Stimulated activated CD8-positive, alpha-beta memory T cell treated with anti-CD3 and anti-CD28 coated beads, Interleukin-15, amount 100 ng/mL, for 24 hours (primary cell): ENCODE measurements at places on chromosomes 5 and 9.

DNA sequence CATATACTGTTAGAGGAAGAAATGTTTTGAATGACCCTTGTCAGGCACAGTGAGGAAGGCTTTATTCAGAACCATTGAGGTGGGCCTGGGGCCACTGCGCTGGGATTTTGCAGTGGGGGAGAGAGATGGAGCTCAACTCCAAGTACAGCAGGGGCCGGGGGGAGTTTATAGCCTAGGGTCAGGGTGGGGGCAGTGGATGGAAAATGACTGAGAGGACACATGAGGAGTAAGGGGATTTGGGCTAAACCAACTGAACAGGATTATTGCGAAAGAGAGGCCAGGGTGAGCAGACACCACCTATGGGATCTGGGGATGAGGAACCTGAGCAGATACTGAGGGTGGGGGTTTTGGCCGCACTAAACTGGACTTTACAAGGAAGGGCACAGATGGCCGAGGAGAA, 6.3 kb downstream of the CEP72 start:
- DNase-seq: no peak

- no peak for DNase-seq
Observed at GRCh38 chr5:137372773-137373160, 126.4 kb downstream of the SPOCK1 start.

GRCh38 chr9:122029898-122030297, 63.2 kb downstream of the TTLL11 start:
- no peak for DNase-seq

- DNase-seq: no peak
Observed at GRCh38 chr5:150020249-150020648, 19.7 kb downstream of the HMGXB3 start.

GRCh38 chr9:33765411-33765810, 29.9 kb upstream of the PRSS3 start:
- DNase-seq: no peak

GRCh38 chr9:117887383-117887782, 183.2 kb downstream of the TLR4 start:
- no peak for DNase-seq

DNA sequence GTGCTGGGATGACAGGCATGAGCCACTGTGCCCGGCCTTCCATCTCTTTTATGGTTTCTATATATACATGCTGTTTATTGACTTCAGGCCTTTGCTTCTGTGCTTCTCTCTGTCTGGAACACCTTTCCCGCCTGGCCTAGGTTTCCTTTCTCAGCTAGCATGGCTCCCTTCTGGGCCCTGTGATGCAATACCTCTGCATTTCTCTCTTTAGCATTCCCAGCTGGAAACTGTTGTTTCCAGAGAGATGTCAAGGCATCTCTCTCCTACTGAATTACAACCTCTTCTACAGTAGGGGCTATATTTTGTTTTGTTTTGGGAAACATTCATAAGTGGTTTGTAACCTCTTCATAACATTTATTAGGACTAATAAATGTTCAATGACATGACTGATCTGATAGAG, 57.1 kb downstream of the RPS23 start:
- no peak for DNase-seq

DNA sequence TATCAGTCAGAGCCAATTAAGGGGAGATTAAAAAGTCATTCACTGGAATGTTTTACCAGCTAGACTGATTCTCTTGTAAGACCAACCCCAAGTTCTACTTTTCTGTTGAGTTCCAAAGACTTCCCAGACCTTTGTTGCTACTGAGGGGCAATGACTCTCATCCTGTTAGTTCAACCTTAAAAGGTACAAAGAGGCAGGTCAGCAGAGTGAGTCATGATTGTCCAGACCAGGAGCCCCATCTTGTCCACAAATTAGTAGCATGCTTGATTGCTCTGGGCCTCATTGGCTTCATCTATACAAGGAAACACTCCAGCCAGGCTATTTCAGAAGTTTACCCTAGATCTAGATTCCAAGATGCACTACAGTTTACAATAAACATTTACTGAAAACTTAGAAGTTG, 79.9 kb upstream of the IL7R start:
- no peak for DNase-seq

- no peak for DNase-seq
Observed at GRCh38 chr9:100269656-100270055, 83.1 kb downstream of the TEX10 start.

DNA sequence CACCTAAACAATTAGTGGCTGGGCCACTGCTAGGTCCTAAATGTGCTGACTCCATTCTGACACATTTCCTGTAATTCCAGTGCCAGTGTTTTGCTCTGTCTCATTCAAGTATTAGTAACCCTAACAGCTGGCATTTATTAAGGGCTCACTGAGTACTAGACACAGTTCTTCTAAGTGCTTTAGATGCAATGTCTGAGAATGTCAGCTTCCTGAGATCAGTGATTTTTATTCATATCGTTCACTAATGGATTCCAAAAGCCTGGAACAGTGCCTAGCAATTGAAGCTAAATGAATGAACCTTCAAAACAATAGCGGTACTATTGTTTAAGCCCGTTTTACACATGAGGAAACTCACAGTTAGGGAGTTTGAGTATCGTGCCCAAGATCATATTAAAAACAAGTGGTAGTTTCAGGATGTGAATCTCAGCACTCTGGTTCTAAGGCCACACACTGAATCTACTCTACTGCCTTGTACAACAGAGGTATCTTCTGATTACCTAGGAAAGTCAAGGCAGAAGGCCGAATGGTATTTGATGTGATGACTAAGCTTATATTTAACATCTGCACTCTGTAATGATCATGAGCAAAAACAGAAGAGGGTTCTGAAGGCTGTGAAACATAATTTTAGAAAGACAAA, 304.0 kb downstream of the PJA2 start:
- DNase-seq: no peak

DNA sequence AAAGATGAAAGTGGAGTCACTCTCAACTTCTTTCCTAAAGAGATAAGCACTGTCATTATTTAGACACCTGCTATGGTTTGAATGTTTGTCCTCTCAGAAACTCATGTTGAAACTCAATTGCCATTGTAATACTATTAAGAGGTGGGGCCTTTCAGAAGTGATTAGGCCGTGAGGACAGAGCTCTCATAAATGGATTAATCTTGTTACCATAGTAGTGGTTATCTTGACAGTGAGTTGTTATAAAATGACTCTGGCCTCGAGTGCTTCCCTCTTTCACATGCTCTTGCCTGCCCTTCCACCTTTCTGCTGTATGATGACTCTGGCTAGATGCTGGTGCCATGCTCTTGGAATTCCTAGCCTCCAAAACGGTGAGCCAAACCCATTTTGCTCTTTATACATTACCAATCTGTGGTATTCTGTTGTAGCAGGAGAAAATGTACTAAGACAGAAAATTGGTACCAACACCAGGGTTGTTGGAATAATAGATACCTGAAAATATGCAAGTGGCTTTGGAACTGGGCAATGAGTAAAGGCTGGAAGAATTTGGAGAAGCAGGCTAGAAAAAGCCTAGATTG, 38.0 kb downstream of the GDA start:
- DNase-seq: no peak

GRCh38 chr5:30405821-30406220, 787.7 kb upstream of the CDH6 start:
- DNase-seq: no peak

- DNase-seq: no peak
Observed at GRCh38 chr9:79408200-79408599, 163.6 kb upstream of the TLE4 start.

DNA sequence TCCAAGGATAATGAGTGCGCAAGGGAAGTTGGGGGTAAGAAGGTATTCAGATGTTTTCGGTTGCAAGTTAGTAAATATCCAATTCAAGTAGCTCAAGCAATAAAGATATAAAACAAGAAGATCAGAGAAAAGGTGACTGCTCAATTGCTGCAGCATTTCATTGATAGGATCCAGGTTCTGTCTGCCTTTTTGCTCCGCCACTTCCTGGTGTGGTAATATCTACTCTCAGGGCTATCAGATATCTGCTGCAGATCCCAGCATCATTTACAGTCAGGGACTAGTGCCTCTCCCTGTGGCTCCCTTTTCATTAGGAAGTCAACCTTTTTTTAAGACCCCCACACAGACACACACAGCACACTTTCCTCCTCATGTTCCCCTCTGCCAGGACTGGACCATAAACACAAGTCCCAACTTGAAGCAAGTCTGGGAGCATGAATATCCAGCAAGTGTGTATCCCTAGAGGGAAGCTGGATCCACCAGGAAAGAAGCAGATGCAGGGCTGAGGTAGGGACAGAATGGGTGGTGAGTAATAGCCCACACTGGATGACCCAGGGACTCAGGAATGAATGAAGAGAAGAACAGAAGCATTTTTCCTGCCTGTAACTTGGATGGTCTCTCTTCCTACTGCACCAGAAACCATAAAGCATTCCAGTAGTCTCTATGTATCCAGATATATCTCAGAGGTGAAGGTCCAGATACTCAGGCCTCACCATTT, 53.7 kb downstream of the ZNF622 start:
- DNase-seq: no peak

DNA sequence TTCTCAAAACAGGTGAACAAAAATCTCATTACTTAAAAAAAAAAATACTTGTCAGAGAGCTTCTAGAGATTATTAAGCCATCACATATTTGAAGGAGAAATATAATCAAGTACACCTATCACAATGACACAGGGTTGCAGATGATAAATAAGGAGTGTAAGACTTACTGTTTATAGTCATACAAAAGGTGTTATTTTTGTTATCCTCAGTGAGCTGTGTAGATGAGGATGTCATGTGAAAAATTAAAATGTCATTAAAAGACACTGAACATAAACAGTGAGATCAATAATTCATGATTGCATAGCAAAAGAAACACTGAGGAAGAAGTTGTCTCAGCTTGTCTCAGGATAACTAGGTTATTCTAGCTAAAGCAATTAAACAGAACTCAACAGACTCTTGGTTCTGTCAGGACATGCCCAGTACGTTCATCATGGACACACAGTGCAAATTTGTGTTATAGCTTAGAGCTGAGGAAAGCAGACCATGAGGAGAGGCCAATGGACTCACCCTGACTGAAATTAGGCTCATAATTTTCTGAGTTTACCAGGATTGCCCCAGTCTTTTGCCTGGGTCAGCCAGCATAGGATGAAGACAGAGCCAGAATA, 1162.6 kb upstream of the C9orf72 start:
- no peak for DNase-seq

- peak; percentile 45 for DNase-seq
Observed at GRCh38 chr5:50440651-50441492, at the start of gene EMB. EMB (minus strand) TSS chr5:50441288; CDS start chr5:50441151, 137 bp downstream.

- DNase-seq: no peak
Observed at GRCh38 chr9:14159440-14160216, 154.3 kb downstream of the NFIB start.
